NCI-H2107 (cell line): ENCODE measurements at places on chromosomes 7 and 10.

GRCh38 chr7:6479067-6479466 lies 31.3 kb upstream of the DAGLB start:
- DNase-seq: no peak

DNA sequence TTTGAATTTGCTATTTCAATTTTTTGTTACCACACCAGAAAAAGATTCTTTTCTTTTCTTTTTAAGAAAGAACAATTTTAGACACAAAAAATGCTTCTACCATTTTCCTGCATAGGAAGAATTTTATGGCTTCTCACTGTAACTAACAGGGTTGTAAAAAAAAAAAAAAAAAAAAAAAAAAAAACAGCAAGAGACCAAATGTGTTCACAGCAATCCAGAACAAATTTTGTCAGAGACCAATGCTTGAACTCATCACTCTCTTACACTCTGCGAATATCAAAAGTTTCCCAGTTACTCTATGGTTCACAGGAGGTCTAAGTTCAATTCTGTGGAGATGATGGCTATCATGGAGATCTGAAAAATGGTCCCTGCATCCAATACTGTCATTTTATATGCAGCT lies 84.4 kb downstream of the CHCHD3 start:
- DNase-seq: no peak

GRCh38 chr10:5117026-5117425 lies 22.8 kb downstream of the AKR1C3 start:
- no peak for DNase-seq

DNA sequence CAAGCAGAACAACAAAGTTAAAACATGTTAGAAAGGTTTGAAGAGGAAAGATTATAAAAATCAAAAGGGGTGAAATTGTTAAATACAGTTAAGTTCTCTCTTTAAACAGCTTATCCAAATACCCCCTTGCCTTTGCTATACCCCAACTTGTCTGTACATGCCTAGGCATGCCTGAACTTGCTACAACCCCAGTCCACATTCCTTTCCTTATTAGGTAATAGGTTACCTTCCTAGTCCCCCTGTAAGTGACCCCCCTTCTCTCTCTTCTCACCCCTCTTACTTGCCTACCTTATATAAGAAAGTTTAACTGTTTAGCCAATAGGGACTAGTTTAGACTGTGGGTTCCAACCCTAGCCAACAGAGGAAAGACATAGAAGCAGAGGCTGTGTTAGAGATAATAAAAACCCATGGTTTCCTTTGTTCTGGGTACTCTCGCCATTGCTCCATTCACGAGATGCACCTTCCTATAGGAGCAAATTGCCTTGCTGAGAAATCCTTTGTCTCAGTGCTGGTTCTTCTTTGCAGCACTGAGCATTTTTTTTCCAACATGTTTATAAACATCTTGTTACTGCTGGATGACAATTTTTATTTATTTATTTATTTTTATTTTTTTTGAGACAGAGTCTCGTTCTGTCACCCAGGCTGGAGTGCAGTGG lies 282.2 kb upstream of the GALNT17 start:
- no peak for DNase-seq

DNA sequence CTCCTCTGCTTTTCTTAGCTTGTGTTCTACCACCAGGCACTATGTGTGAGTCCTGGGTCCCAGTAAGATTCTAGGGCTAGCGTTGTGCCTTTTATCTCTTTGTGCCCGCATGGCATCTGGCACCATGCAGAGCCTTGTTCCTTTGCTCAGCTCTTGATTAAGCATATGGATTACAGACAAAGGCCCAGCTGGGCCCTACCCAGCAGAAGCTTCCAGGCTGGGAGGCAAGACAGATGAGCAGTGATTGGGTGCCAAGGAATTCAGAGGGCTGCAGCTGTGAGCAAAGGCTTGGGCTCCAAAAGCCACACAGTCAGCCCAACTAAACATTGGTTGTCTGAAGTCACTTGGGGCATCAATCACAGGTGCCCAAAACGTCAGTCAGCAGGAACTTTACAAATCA lies 2.0 kb downstream of the ACSM6 start:
- no peak for DNase-seq

DNA sequence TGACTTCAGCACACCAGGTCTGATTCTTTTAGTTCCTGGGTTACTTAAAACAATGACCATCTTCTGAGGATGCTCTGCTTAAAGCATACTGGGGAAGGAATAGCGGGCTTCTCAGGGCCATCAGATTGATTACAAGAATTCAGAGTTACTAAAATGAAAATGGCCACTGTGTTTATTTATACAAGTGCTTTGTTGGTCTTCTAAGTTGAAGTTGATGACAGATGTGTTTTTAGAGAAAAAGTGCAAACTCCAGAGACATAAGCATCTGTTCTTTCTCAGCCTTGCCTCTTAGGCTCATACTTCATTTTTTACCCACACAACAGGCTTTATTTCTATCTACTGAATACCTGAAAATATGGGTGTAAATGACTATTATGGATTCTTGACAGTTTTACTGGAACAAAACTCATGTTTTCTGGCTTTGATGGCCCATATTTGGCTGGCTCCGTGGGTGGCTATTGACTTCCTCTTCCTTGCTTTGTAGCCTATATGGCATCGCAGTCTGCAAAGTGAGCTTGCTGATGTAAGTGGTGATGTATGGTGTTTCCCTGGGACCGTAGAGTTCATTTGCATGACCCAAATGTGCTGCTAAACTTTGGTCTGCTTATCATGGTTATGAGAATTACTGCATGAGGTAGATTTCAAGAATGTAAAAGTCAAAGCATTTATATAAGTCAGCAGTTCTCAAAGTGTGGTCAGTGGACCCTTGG lies 121.3 kb downstream of the BMPER start:
- DNase-seq: no peak

GRCh38 chr7:146479040-146479439 lies 362.4 kb downstream of the CNTNAP2 start:
- DNase-seq: no peak

DNA sequence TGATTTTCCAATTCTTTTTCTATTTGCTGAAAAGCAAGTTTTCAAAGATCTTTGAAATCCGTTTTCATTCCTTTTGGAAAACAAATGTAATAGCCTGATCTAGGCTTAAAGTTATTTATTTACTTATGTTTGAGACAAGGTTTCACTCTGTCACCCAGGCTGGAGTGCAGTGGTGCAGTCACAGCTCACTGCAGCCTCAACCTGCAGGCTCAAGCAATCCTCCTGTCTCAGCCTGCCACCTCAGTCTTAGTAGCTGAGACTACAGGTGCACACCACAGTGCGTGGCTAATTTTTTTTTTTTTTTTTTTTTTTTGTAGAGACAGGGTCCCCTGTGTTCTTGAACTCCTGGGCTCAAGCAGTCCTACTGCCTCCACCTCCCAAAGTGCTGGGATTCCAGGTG lies 4.6 kb downstream of the ST7 start:
- no peak for DNase-seq

DNA sequence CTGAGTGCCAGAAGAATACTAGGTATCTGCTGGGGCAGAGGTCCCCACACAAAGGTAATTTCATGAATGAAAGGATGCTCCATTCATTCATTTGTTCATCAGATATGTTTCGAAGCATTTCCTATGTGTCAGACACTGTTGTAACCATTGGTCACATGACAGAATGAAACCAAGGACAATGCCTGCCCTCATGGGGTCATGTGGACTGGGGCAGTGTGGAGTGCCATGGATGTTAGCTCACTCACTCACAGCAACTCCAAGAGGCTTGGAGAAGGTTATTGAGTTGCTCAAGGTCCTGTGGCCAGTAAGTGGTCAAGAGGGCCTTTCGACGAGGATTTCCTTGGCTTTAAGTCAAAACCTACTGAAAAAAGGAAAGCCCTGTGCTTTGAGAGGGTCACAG lies 223.5 kb downstream of the ARHGAP12 start:
- no peak for DNase-seq

- no peak for DNase-seq
Observed at GRCh38 chr10:115278294-115278693, 185.1 kb downstream of the ATRNL1 start.

GRCh38 chr10:86992456-86992855 lies 24.2 kb downstream of the ADIRF start:
- DNase-seq: no peak

DNA sequence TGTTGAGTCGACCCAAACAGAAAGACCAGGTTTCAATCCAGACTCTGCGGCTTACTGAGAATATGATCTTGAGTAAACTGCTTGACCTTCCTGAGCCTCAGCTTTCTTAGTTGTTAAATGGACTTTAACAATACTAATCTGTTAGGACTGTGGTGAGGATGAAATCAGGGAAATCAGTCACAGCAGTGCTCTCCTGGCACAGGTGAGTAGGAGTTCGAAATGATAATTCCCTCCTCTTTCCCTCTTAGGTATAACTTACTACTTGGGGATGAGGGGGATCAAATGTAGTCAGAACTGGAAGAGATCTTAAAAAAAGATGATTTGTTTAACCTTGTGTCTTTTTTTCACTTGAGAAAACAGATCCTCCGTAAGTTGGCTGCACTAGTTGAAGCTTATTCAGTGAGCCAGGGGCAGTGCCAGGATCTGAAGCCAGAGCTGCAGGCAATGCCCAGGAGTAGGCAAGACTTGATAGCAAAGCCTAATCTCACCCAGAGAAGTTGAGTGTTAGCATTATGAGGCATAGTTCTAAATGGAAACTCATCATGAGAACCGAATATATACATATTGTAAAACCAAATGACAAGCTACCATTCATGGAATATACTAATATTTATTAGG lies 1.8 kb upstream of the MAGI2 start:
- DNase-seq: no peak

- no peak for DNase-seq
Observed at GRCh38 chr10:5477948-5478693, 21.2 kb downstream of the CALML5 start.

DNA sequence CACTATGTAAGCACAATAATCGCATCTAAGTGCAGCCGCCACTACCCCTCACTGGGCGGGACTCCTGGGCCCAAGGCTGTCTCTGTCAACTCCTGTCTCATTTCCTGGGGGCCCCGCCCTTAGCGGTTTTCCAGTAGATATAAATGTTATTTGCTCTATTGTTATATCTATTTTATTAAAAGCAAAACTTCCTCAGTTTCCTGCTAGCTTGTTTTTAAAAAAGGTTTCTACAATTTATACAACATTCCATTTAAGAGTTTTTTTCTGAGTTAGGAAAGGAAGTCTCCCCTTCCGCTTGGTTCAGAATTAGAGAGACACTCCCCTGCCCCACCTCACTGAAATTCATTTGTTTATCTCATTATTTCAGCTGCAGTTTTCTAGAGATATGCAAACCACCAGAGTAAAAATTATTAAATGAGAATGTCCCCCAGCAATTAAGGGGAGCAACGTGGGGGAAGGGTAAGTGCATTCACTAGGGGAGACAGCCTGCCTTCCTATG lies 82.7 kb downstream of the RAMP3 start:
- no peak for DNase-seq

DNA sequence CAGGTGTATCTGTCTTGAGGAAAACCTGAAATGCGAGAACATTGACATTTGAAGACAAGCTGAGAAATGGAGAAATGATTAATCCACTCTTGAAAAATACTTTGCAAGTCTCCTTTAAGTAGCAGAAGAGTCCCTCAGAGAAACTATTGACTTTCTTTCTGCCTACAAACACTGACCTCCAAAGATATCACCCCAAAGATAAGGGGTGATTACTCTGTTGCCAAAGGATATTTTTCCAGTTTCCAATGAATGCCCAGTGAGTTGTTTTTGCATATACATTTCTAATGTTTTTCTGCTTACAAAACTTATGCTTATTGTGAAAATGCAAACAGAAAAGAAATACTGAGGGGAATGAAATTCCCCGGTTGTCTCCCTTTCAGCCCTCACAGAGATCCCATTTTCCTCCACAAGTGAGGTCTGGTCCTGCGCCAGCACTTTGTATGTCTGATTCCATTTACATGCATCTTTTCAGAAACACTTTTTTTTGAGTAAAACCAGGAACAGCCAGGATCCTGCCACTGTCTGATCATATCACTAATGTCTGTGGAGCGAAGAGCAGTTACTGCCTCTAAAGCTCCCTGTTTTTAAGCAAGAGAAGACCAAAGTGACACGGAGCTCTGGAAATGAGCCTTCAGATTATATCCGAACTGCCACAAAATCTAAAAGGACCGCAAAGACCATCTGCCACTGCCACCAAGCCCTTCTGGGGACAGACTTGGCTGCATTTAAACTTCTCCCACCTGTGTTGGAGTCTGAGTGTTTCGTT lies 82.9 kb upstream of the PDCD4 start:
- no peak for DNase-seq

DNA sequence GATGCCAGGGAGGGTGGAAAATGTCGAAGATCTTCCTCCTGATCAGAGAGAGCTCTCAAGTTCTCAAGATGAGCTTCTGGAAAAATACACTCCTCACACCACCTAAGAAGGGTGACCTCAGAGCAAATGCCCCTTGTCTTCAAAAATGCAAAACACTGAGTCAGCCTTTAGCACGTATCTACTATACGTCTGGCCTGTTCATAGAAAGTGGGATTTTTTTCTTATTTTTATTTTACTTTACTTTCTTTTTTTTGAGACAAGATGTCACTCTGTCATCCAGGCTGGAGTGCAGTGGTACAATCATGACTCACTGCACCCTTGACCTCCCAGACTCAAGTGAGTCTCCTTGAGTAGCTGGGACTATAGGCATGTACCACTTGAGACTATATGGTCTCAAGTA lies 57.1 kb downstream of the AFAP1L2 start:
- no peak for DNase-seq

DNA sequence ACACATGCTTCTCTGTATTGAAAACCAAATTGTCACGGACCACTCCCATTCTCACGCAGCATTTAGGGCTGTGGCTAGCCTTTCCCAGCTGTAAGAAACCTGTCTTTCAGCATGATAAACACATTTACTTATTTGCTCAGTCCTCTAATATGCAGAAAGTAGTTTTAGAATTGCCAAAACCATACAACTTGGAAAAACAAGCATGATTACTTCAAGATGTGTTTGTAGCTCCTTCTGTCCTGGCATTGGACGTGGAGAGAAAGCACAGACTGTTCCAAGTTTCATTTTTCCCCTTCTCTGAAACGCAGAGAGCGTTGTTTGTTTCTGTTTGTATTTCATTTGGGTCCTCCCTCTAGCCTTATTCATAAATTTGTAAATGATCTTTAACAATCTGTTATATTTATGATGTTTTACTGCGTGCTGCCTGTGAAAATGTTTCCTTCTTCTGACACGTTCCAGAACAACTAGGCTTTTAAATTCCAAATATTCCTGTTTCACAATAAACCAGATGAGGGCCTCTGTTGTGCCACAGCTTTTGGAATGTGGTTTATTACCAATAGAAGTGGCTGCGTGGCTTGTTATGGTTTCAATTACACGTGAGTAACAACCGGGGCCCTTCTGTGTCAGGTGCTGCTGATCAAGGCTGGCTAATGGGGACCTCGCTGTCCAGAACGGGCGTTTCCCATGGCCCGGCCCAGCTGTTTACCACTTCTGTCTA lies 26.1 kb downstream of the MNX1 start:
- no peak for DNase-seq

DNA sequence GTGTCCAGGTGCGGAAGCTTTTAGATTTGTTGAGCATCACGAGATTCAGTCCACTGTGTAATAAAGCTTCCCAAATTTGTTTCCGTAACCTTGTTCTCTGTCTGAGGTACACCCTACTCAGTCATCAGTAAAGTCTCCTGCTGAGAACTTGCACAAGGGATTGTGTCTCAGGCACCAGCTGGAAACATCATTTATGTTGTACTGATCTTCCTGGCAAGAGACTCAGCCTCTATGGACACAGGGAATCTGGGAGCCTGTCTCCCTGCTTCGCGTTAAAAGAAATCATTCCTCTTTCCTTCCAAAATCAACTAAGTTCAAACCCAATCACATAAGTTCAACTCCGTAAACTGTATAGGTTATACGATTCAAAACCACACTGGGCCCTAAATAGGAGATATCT lies 336.8 kb downstream of the GPR37 start:
- DNase-seq: no peak
